ENCODE measurements at places on chromosomes 7 and 10. TPM values are rescaled to one million over a fixed set of nuclear protein-coding genes. Genes with fewer than 3 reads are reported as not detected.

DNA sequence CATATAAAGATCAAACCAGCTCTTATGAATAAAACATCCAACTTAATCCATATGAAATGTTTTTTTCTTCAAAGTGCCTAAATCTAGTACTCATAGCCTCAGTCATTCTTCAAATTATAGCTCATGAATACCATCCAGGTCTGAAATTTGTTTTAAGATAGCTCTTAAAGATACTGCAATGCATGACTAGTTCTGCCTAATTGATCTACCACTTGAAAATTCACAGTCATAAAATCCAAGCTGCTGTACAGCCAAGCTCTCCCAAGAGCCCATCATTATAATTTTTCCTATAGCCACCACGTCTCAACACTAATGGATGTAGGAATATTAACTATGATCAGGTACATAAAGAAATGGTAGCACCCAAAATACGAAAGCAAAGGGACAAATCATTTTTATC is 87.9 kb upstream of the RNF148 start:
- no peak for DNase-seq

DNA sequence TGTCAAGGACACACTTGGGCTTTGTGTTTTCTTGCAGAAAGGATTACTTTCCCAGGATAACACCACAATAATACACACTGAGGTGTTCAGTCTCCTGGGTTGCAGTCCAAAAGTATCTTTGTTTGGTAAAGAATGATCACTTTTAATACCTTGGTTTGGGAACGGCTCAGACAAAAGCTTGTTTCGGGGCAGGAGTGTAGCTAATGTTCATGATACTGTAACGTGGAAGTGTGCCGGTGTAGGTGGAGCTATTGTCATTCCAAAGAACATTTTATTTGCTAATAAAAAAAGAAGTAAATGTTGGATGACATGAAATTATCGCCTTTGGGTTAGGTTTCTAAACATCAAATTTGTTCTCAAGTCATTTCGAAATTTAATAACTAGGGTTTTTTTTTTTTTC is 1.2 kb downstream of the EIF4H start:
- no peak for DNase-seq

- no peak for DNase-seq
Observed at GRCh38 chr7:150877536-150877935, 25.2 kb downstream of the AOC1 start.

GRCh38 chr10:65430979-65431378 is 1494.9 kb upstream of the LRRTM3 start:
- DNase-seq: no peak

GRCh38 chr7:111459757-111460280 is 102.5 kb downstream of the IMMP2L start:
- no peak for DNase-seq

- DNase-seq: no peak
Observed at GRCh38 chr7:36570528-36571189, 153.6 kb downstream of the AOAH start.

GRCh38 chr7:7970531-7971307 is 2.1 kb downstream of the GLCCI1 start:
- DNase-seq: peak; percentile 42

GRCh38 chr10:47054974-47055373 is 143.7 kb downstream of the PTPN20 start:
- DNase-seq: no peak

- DNase-seq: peak; percentile 16
Observed at GRCh38 chr7:20114468-20114867, 102.7 kb downstream of the MACC1 start.

Gene EBLN1
- not detected for total RNA-seq
